ENCODE measurements at places on chromosomes 7 and 10.
A peak's percentile ranks its signal among the peaks of the same experiment; 100 is the strongest.

DNA sequence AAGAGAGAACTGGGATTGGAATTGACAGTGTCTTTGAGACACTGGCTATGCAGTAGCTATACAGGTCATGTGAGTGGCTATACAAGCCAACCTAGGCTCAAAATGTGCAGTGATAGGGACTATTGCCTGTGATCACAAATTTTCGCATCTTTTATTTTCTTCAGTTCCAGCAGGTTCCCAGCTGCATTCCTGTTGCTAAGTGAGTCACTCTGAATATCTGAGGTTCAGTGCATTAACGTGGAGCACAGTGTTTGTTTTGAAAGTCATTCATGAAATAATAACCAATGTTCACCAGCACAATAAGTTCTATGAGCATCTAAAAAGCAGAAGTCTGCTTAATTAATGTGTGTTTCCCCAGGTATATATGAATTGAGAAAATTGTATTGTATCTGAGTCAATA lies 1236.0 kb upstream of the CELF2 start:
- no peak for DNase-seq

- no peak for DNase-seq
Observed at GRCh38 chr10:94108200-94108599, 114.5 kb downstream of the PLCE1 start.

GRCh38 chr10:78514459-78514858 lies 480.8 kb downstream of the RPS24 start:
- no peak for DNase-seq

DNA sequence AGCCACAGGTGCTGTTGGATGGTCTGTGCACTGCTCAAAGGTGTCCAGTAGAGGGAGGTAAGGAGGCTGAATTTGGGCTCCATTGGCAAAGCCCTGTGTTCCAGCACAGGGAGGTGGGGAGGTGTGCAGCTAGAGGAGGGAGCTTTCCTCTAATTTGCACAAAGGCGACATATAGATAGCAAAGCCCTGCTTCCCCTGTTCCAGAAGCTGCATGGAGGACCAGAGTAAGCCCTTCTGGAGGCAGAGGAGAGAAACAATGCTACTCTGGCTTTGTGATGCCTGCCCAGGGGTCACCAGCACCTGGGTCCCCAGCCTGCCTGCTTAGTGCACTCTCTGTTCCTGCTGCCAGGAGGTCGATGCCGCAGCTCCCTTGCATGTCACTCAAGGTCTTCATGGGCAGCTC lies 3.4 kb upstream of the ARHGAP22 start:
- DNase-seq, result peak; percentile 61

- DNase-seq, result no peak
Observed at GRCh38 chr7:157318015-157318706, 18.6 kb upstream of the DNAJB6 start.

DNA sequence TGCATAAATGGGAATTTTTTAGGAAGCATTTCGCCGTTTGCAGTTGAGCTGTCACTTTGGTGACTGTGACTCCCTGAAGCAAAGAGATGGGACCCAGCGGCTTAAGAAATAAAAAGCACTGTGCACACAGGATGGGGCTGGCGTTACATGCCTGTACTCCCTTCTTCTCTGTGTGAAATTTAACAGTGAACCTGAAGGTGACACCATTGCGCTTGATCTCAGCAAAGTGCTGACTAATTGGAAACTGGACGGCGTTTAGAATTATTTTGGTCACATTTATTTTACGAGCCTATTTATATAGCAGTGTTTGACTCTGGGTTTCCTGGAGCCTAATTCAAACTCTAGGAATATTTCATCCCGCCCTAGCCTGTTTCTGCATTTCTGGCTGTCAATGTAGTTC lies 146.2 kb downstream of the PAXIP1 start:
- no peak for DNase-seq

GRCh38 chr7:149773446-149774236 lies at the start of gene ZNF467:
ZNF467 (minus strand) TSS chr7:149773588; CDS start chr7:149771032, 2,556 bp downstream.
- DNase-seq, result no peak

DNA sequence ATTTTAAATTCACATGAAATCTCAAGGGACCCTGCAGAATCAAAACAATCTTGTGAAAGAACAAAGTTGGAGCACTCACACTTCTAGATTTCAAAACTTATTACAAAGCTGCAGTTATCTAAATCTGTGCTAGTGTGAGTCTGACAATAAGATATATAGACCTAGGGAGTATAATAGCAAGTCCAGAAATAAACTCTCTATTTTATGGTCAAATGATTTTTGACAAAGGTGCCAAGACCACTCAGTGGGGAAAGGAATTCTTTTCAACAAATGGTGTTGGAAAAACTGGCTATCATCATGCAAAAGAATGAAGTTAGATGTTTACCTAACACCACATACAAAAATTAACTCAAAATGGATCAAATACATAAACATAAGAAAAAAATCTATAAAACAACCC lies 68.2 kb downstream of the TFEC start:
- DNase-seq, result no peak

DNA sequence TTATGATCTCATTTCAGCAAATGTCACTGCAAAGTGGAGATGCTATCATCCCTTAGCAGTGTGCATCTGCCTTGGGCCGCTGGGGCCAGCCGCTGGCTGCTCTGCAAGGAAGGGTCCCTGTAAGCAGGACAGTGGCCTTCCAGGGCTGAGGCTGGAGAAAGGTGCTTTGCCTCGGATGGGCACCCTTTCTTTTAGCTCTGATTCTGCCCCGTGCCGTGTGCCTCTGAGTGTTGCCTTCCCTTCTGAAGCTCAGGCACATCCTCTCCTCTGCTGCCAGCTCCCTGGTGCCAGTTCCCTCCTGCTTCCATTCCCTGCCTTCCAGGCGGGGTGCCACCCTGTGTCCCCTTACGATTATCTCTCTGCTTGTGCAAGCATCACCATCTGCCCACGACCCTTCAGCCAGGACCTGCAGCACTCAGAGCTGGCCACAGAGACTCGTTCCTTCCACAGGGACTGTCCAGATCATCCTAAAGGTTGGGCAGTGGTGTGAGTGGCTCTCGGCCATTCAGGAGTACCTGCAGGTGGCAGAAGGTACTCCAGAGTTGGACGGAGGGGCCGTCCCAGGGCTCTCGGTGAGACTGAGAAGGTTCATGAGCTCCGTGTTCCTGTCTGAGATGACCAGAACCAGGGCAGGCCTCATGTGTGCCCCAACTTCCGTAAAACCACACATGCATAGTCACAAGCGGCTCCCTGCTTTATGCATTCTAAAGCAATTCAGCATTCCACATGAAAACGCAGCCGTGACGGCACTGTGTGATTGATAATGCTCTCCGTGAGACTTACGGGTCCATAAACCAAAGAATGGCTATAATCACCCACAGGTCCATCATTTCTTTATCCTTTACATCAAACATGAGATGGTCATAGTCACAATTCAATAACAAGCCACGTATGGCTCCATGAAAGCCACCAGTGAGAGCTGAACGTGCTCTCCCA lies 371.4 kb downstream of the DNAJB6 start:
- no peak for DNase-seq

- no peak for DNase-seq
Observed at GRCh38 chr7:157568770-157569584, 232.2 kb downstream of the DNAJB6 start.

GRCh38 chr10:131219955-131220489 lies 91.5 kb downstream of the TCERG1L start:
- DNase-seq, result no peak

DNA sequence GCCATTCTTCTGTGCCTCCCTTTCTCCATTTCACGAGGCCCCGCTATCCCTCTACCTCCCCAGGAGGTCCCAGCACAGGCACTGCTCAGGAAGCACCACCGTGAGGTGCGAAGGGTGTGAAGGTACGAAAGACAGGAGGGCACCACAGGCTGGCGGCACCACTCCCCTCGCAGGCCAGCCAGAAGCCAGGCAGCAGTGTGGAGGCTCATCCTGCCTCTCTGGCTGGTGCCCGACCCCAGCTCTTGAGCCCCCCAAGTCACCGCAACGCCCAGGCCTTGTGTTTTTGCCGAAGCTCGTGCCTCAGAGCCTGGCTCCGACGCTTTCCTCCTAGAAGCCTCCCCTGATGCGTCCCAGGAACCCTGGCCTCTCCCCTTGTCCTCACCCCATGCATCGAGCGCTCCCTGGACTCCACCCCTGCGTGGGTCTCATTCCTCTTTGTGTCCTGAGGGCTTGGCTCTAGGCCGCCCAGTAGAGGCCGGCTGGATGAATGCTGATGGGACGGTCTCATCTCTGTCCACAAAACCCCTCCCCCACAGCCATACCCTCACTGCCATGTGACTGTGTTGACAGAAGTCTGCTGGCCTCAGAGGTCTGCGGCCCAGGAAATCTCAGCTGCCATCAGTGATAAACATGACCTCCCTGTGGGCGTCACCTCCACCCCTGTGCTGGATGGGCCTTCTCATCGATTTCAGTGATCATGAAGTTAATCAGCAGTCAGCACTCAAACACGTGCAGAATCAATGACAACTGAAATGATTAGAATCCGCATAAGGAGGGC lies 19.3 kb downstream of the BRI3 start:
- no peak for DNase-seq

DNA sequence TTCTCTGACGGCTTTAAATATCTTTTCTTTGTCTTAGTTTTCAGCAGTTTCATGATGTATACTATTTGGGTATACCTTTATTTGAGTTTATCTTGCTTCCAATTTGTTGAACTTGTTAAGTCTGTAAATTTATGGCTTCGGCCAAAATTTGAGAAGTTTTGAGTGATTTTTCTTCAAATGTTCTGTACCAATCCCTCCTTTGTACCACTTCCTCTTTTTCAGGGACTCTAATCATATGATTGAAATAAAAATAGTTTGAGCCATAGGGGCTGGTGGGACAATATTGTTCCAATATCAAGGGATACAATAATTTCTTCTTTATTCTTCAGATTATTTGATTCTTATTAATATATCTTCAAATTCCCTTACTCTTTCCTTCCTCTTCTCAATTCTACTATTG lies 43.1 kb upstream of the CTTNBP2 start:
- no peak for DNase-seq

GRCh38 chr7:90715067-90715466 lies 118.9 kb downstream of the CDK14 start:
- DNase-seq, result no peak

- no peak for DNase-seq
Observed at GRCh38 chr7:48285373-48285772, 114.1 kb downstream of the ABCA13 start.

GRCh38 chr10:93897070-93897780 lies 3.4 kb downstream of the SLC35G1 start:
- DNase-seq, result no peak

- DNase-seq, result peak; percentile 11
Observed at GRCh38 chr10:62681211-62681940, 123.1 kb upstream of the ADO start.

All from SK-MEL-5 (cell line).